ENCODE measurements at places on chromosomes 12 and 14.

DNA sequence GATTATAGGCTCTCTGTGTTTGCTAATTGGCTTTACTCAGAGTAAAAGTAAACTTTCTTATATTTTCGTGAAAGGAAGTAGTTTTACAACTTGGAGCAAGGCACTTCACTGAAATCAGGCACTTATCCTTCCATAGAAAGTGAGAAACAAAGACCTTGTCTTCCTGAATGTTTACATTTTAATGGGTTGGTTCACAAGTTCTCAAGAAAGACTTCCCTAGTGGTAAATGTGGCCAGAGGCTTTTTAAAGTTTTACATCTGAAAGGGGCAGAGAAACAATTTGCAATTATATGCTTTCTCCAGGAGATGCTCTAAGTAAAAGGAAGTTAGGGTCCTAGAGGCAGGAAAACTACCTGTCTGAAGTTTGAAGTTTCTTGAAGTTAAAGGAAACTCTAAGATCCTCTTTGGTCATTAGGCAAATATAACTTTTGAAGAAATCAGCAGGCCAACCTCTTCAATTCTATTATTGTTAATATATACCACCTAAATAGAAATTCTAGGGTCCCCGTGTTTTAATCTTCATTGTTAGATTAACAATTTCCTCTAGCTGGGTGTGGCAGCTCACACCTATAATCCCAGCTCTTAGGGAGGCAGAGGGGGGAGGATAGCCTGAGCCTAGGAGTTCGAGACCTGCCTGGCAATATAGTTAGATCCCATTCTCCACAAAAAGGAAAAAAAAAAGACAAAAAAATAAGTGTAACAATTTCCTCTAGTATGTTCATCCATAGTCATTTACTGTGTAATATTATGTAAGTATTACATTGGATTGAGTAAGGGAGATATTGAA lies 644.9 kb upstream of the FOXG1 start:
- DNase-seq = no peak

GRCh38 chr14:35401422-35402265 lies 2.9 kb downstream of the NFKBIA start:
- no peak for DNase-seq

GRCh38 chr14:55099756-55100155 lies 29.3 kb upstream of the LGALS3 start:
- DNase-seq = no peak

DNA sequence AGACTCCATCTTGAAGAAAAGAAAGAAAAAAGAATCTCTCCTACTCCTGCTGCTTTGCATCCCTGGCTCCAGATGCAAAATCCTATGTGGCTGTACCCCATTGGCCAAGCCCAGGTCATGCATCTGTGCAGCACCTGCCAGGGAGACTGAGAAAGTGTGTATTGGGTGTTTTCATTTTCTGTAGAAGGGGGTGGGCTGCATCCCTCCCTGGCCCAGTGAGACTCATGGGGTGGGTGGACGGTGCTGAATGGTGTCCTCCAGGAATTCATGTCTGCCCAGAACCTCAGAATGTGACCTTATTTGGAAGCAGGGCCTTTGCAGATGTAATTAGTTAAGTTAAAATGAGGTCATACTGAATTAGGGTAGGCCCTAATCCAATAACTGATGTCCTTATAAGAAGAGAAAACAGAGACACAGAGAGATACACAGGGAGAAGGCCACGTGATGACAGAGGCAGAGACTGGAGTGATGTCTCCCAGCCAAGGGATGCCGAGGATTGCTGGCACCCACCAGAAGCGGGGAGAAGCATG lies 23.2 kb downstream of the MOAP1 start:
- DNase-seq = no peak

GRCh38 chr12:49863946-49864797 lies 21.3 kb upstream of the BCDIN3D start:
- no peak for DNase-seq

DNA sequence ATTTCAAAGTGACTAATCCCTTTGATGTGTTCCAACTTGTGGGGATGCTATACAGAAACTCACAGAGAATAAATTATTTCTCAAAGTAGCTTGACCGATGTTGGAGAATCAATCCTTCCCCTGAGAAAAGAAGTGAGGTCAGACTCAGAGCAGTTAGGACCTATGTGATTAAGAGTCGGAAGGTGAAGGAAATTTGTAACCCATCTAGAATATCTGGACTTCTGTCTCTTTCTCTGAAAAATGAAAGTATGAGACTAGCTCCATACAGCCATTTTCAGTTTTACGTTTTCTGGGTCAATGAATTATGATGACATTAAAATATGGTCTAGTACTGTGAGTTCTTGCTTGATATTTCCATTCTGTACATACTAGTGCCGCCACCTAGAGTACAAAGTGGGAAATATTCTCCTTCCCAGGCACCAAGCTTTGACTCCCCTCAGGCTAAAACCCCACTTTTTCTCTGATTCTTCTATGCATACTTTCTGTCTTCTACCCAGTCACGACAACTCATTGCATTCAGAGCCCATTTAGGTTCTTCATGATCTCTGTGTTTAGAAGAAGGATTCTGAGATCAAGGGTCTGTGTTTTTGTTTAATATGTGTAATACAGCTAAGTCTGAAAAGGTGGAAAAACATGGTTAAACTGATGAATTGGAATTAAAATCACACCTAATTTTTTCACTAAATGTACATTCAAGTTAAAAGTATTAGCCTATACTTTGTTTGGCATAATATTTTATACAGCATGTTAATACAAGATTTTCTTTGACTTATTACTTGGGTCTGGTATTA lies 6.9 kb upstream of the NTS start:
- no peak for DNase-seq

DNA sequence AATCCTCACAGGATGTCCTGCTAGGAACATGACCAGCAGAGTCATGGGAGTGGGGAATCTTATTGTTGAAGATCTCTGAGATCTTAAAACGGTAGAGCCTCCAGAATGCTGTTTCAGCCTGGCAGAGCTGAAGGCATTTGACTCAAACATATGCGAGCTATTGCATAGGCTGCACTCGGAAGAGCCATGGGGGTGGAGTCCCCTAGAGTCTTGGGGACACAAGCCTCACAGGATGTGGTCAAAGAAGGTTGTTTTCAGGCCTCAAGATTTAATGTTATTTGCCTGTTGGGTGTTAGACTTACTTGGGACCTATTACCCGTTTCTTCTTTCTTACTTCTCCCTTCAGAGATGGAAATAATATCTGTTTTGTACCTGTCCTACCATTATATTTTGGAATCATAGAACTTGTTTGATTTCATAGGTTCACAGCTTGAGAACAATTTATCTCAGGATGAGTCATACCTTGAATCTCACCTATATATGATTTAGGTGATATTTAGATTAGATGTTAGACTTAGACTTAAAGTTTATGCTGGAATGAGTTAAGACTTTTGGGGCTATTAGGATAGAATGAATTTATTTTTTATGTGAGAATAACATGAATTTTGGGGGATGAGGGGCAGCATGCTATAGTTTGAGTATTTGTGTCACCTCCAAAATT lies 172.2 kb upstream of the ATP2B1 start:
- peak; percentile 46 for DNase-seq

DNA sequence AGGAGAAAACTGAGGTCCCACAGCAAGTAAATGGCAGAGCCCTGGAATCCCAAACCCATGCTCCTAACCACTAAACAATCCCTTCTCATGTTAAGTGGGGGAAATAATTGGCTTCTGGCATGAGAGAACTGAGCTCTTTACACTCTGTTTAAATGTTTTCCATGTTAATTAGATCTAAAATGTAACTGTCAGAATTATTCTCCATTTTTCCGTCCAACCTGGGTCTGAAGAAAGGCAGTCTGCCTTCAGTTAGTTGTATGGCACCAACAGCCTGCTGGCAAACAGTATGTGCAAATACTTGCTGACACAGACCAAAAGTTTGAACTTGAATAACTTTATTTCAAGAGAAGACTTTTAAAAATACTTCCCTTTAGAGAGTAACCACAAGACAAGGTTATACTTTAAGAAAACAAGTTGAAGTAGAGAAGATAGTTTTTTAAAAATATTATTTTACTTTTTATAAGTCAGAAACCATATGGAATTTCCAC lies 59.7 kb downstream of the E2F7 start:
- DNase-seq = no peak

DNA sequence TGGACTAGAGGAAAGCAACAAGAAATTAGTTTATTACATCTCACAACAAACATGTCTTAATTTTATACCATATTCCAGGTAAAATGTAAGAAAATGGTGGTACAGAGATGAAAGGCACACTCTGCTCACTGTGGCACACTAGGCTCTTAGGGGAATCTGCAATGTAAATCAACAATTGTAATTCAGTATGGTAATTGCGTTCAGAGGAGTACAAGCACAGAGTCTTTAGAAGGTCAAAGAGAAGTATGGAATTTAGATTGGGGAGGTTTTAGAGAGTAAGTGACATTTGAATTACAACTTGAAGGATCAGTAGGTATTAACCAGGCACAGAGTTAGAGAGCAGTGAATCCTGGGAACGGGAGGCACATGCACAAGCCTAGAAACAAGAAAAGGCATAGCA lies 694.0 kb upstream of the USP15 start:
- no peak for DNase-seq

- no peak for DNase-seq
These were observed 2.8 kb downstream of the ZNF219 start for GRCh38 chr14:21095430-21096205.

- no peak for DNase-seq
These were observed 126.1 kb downstream of the SMOC1 start for GRCh38 chr14:70005281-70005805.

DNA sequence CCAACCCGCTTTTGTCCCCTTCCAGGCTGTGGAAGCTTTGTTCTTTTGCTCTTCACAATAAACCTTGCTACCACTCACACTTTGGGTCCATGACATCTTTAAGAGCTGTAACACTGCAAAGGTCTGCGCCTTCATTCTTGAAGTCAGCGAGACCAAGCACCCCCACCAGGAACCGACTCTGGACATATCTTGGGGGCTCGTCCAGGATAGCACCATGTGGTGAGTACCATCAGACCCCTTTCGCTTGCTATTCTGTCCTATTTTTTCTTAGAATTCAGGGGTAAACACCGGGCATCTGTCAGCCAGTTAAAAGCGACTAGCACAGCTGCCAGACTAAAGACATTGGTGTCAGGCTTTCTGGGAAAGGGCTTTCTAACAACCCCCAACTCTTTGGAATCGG lies 137.6 kb upstream of the PPFIA2 start:
- no peak for DNase-seq

DNA sequence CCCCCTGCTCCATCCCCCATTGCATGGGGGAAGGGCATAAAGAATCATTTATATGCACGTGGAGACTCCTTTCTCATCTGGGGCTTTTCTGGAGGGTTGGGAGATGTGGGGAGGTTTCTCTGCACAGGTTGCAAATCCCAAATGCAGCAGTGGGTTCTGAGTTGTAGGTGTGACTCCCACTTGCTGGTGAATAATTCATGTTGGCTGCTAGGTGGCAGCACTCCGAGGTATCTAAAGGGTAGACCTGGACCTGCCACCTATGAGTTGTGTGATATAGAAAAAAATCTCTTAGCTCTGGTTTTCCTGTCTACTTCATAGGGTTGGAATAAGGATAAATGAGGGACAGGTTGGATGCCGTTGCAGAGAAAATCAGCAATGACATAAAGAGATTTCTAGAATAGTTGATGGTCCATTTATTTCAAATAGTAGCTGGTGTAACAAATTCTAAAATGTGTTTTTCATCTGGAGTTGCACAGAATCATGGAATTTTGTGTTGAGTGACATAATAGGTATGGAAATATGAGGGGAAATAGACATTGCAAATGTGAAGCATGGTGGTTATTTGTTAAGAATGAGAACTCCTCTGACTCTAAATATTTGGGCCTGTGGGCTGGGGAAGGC lies 4.6 kb downstream of the MARCHF9 start:
- no peak for DNase-seq

DNA sequence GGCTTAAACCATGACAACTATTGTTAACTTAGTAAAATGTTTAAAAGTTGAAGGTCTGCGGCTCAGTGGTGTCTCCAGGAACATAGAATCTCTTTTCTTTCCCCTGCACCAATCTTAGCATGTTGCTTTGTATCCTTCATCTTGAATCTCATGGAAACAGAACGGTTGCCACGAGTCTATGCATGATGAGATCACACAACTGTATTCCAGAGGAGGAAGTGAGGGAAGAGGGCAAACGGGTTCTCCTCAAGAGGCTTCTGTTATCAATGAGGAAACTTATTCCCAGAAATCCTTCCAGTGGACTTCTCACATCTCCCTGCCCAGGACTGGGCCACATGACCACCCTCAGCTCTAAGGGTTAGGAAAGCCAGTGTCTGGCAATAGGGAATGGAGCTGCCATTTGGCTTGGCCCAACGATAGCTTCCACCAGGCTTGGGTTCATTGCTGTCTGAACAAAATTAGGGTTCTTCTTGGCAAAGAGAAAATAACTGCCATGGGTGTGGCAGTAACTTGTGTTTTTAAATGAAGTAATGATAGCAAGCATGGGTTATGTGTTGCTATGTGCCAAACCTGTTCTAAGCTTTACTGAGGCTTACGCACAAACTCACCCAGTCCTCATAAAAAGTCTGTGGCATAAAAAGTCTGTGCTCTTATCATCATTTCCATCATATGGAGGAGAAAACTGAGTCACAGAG lies 17.4 kb downstream of the PLXNC1 start:
- DNase-seq = no peak

GRCh38 chr12:2482938-2483660 lies 311.7 kb upstream of the FKBP4 start:
- no peak for DNase-seq

- no peak for DNase-seq
These were observed 23.4 kb upstream of the TMTC1 start for GRCh38 chr12:29807129-29807528.

GRCh38 chr12:97597031-97597751 lies 134.6 kb downstream of the RMST start:
- DNase-seq = no peak

DNA sequence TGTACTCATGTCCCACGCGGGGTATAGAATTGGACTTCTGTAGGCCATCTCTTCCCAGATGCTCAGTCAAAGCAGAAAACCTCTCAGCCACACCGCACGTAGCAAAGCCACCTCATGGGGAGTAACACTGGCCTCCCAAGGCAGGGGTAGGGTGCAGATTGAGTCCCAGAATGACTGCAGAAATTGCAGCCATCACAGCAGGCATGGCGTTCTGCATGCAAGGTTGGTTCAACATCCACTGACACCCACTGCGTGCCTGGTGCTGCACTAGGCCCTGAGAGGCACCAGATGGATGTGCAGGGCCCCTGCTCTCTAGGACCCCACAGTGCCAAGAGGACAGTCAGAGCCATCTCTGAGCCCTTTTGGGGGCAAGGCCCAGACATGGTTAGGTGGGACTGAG lies 39.9 kb downstream of the RAB35 start:
- DNase-seq = no peak

GRCh38 chr12:77941401-77941800 lies 110.7 kb downstream of the NAV3 start:
- DNase-seq = no peak

DNA sequence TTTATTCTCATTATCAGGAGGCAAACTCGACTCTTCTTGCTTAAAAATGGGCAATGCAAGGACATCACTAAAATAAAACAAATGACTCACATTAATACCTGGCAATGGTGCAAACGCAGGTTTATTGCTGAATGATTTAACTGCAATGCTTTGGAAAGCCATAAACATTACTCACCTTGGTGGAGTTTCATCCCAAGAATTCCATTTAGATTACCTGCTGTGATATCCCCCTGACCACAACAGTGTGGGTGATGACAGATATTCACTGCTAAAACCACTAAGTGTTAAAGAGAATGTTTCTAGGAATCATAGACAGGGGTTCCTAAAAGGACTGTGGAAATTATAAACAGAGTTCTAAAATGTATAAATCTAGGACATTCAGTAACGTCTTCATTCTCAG lies 35.3 kb upstream of the CSRNP2 start:
- no peak for DNase-seq

All from activated CD4-positive, CD25-positive, alpha-beta regulatory T cell treated with anti-CD3 and anti-CD28 coated beads, Interleukin-2, amount 50 U/mL, for 72 hours (primary cell).